Stimulated activated naive CD8-positive, alpha-beta T cell treated with anti-CD3 and anti-CD28 coated beads, Interleukin-15, Interleukin-2, amounts not matched to agents 100 U/mL and 50 U/mL, for 24 hours (primary cell): ENCODE measurements at places on chromosomes 11 and 22.

GRCh38 chr11:46402957-46403902 is 11.7 kb upstream of the CHRM4 start:
- no peak for DNase-seq

GRCh38 chr22:48563966-48564330 is 1263.7 kb downstream of the BRD1 start:
- DNase-seq = no peak

GRCh38 chr11:64933213-64933934 is 2.3 kb downstream of the GPHA2 start:
- DNase-seq = no peak

DNA sequence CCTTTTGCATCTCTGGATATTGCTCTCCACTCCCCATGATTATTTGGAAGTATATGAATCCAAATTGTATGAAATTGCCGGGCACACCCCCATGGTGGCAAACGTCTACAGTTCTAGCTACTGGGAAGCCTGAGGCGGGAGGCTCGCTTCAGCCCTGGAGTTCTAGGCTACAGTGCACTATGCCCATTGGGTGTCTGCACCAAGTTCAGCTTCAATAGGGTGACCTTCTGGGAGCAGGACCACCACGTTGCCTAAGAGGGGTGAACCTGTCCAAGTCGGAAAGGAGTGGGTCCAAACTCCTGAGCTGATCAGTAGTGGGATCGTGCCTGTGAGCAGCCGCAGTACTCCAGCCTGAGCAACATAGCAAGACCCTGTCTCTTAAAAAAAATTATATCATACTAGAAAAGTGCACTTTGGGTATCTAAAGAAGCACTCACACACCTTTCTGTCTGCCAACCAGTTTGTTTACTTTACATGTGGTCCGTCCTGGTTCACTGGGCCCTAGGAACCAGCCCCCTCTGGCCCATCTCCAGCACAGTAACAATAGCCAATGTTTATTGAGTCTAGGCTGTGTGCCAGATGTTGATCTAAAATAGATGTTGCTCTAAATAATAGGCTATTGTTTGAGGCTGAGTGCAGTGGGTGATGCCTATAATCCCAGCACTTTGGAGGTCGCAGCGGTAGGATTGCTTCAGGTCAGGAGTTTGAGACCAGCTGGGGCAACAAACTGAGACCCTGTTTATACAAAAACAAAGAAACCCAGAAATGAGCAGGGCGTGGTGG is 16.4 kb upstream of the KAT5 start:
- no peak for DNase-seq

GRCh38 chr11:112057170-112057569 is 16.6 kb downstream of the PIH1D2 start:
- DNase-seq = no peak

DNA sequence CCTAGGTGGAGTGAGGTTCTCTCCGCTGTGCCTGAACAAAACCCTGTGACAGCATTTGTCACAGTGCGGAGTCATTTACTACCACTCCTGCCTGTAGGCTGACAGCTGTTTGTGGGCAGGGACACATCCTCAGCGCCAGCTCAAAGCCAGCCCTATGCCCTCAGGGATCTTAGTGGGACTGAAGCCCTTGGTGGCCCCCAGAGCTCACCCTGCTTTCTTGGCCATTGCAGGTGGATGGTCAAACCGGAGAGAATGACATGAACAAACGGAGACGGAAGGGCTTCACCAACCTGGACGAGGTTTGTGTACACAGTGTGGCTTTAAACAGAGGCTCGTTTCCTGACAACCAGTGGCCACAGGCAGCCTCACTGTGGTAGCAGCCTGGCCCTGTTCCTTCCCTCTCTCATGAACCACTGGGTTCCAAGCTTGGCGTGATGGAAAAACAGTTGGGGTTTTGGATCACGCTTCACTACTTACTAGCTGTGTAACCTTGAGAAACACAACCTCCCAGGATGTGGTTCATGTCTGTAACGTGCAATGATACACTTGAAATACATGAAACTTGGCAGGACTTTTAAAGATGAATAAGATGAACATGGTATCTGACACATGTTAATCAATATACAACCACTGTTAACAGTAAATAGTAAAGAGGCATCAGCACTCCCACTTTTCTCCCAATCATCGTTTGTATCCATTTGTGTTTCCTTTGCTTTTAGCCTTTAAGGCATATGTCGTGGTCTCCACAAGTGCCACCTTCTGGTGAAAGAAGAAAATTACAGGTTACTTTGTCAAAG is 125.8 kb downstream of the MICAL2 start:
- DNase-seq = peak; percentile 64

DNA sequence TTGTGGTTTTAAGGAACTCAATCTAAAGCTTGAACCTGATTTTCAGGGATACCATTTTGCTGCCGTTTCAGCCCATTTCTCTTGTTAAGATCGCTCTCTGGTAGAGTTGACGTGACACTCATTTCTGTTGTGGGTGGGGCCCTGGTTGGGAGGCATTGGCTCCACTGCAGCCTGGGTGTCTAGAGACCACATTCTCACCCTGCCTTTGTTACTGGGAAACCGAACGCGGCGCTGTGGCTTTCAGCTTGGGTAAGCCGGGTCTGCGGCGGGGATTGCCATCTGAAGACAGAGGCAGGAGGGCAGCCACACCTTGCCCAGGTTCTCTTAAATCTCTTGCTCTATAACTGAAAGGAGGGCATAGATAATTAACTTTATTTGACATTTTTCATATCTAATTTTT is 3.2 kb downstream of the EHF start:
- DNase-seq = no peak

- peak; percentile 67 for DNase-seq
These were observed 7.0 kb upstream of the L3MBTL2 start for GRCh38 chr22:41198027-41198580.

DNA sequence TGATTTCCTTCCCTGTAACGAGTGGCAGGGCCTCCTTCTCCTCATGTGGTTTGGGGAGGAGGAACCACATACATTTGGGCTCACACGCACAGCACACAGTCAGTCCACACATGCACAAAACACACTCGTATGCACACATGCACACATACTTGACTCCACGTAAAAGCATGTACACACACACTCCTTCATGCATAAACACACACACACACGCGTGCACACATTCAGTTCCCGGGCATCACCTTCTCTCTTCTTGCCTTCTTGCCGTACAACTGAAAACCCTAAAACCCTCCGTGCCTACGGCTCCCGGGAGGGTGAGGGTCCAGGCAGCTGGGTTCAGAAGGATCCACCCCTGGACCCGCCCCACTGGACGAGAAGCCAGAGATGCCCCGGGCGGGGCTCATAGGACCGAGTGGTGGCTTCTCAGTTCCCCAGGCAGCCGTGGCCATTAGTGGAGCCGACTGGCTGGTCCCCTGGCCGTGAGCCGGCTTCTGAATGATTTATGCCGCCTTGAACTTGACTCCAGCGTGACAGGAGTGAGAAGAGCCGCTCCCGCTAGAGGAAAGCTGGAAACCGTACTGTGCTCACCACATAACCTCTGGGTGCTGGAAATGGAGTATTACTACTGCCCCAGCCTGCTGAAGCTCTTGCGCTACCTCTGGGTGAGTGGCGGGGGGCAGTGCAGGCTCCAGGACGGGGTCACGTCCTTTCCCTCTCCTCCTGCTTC is 117.4 kb downstream of the KIAA1671 start:
- DNase-seq = peak; percentile 30

GRCh38 chr11:118957549-118957948 is 1.5 kb downstream of the UPK2 start:
- DNase-seq = no peak

DNA sequence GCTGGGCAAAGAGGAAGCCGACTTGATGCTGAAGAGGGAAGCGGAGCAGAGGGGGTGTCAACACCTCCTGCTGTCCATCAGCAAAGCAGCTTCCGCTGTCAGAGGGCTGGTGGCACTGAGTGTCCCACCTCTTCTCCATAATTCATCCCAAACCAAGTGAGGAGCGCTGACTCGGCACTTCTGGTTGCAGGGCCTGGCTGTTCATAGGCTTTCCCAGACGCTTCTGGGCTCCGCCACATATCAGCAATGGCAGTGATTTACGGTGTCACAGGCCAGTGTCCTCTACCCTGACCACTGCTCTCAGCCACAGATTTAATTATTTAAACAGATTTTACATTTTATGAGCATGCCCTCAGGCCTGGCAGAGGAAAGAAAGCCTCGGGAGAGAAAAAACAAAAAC is 70.1 kb upstream of the TENM4 start:
- DNase-seq = no peak

DNA sequence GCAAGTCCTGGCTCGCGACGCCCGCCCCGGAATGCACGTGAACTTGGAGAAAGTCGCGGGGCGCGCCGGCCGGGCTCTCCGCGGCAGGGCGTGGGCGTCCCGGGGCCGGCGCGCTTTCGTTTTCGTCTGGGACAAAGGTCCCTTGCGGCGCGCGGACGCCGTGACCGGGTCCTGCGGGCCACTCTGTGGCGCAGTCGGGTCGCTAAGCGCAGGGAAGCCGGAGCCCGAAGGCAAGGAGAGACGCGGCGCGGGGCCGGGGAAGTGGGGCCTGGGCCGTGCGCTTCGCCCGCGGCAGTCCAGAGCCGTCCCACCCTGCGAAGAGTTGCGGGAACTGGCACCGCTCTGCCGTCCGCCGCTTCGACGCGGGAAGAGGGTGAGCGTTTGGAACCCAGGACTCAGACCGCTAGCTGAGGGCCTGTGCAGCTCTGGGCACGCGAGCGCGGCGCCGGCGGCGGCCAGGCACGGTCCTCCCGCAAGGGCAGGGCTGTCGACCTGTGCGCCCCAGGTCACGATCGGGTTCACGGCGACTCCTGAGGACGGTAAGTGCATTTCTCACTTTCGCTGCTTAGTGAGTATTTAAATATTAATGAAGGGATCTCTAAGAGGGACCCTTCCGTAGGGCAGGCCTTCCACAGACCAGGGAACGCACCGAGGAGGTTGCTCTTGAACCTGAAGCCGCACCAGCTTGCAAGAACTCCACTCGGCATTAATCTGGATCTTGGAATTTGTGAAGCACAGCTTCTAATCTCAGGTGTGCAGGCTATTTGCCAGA is 78.0 kb upstream of the PPARA start:
- peak; percentile 72 for DNase-seq

DNA sequence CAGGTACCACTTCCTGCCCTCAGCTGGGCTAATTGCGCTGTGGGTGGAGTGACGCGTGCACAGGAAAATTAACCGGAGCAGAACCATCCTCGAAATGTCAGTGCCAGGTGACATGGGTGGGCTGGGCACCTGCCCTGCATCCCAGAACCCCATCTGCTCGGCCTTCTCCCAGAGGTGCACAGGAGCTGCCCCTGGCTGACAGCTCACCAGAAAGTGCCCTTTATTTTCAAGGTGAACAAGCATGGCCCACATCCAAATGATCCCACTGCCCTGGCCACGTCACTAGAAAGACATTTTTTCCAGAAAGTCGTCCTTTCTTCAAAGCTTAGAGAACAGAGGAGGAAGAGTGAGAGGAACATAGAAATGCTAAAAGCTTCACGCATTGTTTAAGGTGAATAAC is 4.1 kb upstream of the ELFN2 start:
- DNase-seq = no peak

DNA sequence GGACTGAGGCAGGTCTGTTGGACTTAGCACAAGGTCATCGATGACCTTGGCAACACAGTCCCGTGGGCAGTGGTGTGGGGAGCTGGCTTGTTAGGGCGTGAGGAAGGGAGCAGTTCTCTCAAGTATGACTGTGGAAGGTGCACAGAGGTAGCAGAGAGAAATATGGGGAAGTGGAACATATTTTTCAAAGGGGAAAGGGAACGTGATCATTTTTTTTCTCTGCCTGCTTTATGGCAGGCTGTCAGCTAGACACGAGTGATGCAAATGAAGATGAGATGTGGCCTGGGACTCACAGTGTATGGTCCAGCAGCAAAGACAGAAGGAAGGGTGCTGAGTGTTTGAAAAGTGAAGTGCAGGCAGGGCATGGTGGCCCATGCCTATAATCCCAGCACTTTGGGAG is 30.6 kb downstream of the ADAMTS8 start:
- no peak for DNase-seq

DNA sequence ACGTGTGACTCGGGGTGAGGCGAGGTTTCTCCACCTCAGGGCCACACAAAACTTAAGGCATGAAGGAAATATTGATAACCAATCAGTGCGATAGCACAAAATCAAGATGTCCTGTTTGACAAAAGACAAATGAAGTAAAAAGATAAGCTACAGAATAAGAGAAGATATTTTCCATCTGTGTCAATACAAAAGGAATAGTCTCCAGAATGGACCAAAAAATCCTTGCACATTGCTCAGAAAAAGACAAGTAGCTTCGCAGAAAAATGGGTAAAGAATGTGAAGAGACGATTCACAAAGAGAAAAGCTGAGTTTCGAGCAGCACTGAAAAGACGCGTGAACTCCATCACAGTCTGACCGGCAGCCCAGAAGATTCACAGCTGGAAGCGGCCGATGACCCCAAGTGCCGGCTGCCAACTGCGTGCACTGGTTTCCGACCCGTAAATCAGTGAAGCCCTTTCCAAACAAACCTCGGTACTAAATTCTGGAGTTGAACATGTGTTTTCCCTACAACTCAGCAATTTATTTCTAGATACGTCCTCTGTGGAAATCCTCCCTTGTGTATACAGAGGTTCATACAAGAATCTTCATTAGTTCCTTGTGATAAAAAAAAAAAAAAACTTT is 308.4 kb downstream of the BRD1 start:
- no peak for DNase-seq

- no peak for DNase-seq
These were observed 268.9 kb downstream of the LRRC4C start for GRCh38 chr11:41190437-41191082.

GRCh38 chr11:116445108-116446047 is 327.4 kb downstream of the BUD13 start:
- no peak for DNase-seq

- no peak for DNase-seq
These were observed 18.5 kb downstream of the TRIM5 start for GRCh38 chr11:5666402-5666793.

DNA sequence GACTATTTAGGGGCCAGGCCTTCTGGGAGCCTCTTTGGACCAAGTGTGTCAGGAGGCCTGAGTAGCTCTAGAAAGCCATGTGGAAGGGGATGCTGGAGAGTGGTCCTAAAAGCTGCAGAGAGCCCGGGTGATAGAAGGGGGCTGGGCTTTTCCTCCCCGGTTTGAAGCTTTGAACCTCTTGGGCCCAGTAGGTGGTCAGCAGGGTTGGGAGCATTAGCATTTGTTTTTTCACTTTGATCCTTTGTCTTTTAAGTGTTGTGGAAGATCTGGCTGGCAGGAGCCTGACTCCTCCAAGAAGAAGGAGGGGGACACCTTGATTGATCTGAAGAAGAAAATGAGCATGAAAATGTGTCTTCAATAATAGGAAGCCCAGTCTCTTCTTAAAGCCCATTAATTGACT is 596.6 kb downstream of the INSC start:
- no peak for DNase-seq

- DNase-seq = no peak
These were observed 33.7 kb upstream of the MYRF start for GRCh38 chr11:61718621-61719302.

DNA sequence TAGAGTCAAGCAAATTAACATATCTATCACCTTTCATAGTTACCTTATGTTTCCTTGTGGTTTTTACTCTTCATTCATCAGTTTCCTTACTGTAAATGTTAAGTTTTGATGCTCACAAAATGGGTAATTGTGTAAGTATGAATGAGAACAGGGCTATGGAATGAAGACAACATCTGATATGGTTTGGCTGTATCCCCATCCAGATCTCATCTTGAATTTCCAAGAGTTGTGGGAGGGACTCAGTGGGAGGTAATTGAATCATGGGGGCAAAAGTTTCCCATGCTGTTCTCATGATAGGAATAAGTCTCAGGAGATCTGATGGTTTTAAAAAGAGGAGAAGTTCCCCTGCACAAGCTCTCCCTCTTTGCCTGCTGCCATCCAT is 107.6 kb downstream of the CCDC34 start:
- DNase-seq = no peak
